ENCODE measurements at places on chromosomes 7 and 10.

DNA sequence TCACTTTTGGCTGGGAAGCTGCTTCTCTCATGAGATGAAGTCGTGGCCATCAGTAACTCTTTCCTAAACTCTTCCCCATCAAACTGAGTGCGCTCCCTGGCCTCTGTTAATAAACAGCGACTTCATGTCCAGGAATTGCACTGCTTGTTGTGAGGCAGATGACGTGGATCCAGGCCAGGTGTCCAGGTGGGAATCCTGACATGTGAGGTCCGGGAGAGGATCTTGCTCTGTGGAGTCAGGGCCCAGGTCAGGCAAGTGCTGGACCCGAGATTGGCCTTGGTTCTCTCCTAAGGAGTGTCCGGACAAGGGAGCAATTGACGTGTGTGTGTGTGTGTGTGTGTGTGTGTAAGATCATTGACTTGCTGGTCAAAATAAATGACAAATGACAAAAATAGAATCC, 362.7 kb downstream of the GLRX3 start:
- DNase-seq: no peak

DNA sequence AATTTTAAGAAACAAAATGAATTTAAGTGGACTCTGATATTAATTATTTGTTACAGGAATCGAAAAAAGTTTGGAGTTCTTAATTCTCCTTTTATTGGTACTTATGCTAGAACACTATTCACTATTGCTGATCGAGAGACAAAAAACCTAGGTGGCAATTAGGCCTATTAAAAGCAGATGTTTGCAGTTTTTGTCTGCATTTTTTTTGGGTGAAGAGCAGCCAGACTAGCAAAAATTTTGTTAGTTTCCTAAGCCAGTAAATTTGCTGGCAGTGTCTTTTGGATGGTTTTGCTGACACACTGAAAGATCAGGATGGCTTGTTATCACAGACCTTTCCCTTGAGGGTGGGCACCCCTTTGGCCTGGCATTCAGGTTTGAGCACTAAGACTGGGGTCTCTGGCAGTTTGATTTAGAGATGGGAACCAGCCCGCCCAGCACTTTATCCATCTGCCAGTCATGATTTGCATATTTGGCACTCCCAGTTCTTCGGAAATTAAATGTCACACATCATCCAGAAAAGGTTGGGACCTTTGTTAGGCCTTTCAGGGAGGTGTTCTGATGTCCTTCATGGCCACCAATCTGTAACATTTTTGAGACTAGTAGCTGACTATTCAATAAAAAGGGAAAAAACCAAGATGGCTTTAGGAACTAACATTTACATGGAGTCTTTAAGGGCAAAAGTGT, 57.3 kb downstream of the INPP5F start:
- DNase-seq: no peak

- DNase-seq: no peak
Observed at GRCh38 chr7:52473756-52474155, 561.7 kb upstream of the POM121L12 start.

- DNase-seq: no peak
Observed at GRCh38 chr10:5601826-5602495, 64.4 kb downstream of the ASB13 start.

DNA sequence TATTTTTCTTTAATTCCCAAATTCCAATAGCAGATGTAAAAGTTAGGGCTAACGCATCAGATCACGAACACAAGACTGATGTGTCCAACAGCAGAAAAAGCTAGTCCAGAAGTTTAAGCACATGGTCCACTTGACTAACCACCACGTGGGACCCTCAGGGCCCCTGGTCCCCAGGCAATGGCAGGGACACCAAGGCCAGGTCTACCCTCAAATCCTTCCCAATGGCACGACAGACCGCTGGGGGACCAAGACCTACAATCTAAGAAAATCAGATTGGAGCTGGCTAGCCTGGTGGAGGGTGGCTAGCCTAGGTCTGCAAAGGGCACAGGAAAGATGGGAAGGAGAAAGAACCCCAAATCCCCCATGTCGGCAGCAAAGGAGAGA, 1.5 kb downstream of the GIGYF1 start:
- no peak for DNase-seq

DNA sequence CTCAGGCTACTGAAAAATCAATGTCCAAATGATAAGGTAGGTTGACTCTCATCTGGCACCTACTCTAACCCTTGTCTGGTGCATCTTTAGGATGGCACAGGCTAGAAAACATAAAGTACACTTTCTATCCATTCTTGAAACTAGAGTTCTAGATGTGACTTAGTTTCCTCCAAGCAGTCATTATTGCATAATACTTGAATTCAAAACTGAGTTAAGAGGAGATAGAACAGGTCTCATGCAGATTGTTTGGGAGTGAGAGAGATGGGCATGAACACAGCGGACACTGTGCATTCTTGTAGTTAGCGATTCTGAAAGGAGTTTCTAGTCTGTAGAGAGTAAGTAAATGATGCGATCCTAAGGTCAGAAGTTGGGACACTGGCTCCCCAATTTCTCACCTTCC, 149.2 kb downstream of the PDE1C start:
- no peak for DNase-seq

DNA sequence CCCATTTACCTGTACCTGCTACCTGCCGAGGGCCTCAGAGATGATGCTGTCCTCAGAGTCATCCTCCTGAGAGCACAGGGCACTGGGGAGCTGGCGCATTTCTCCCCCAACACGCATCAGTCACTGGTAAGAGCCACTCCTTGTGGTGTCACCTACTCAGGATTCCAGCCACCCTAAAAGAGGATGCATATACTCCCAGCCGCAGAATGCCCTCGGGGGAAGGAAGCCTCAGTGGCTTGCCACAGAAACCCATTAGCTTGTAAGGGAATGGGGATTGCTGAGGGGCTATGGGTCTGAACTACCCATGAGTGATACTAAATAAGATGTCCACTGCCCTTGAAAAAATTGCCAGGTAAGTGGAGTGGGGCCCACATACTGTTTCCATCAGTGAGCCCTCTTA, 279.2 kb downstream of the WDR11 start:
- no peak for DNase-seq

- DNase-seq: no peak
Observed at GRCh38 chr10:132099389-132100090, 33.8 kb downstream of the JAKMIP3 start.

- no peak for DNase-seq
Observed at GRCh38 chr7:28298870-28299518, 113.3 kb upstream of the CREB5 start.

DNA sequence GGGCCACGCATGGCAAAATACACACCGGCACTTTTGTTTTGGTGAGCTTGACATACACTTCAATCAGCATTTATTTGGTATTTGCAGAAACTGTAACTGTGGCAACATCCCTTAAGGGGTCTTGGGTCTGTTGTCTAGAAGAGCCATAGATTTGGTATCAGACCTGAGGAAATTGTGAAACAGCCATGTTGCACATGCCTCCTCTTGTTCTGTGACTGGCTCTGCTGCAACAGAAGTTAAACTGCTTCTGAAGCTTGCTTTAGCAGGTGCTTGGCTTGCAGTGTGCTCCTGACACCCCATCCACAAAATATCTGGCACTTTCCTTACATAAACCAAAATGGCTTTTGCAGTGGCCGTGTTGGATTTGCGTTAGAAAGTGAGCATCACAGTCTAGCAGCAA, 247.3 kb downstream of the GATA3 start:
- no peak for DNase-seq

DNA sequence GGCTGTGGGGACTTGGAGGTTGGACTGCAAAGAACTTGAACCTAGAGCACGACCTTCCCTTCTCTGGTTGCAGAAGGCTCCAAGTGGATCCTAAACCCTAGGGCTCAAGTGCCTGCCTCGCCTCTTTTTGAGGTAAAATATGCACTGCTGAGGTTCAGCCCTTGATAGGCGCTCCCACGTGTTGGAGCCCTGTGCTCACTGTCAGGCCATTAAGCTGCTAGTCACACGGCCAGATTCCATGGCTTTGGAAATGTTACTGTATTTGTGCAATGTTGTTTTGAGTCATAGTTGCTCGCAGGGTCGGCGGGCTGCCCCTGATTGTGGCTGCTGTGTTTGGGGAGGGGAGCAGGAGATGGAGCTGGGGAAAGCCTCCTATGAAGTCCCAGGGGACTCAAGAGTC, 39.8 kb upstream of the PCBD1 start:
- no peak for DNase-seq

- DNase-seq: no peak
Observed at GRCh38 chr7:31186202-31186601, 134.1 kb downstream of the ADCYAP1R1 start.

DNA sequence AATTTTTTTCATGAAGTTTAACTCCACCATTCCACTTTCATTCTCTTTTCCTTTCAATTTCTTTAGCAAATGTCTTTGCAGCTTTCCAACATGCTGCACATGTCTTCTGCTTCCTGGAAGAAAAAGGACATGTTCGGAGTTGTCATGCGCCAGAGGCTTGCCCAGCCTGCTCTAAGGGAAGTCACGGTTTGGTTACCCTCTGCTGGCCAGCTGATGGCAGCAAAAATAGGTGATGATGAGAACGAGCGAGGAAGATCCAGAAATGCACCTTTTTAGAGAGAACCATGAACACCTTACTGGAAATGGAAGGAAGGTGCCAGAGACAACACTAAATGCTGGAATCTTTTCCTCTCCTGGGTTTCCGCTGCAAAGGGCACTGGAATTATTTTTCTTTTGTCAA, 4.9 kb upstream of the ZSCAN21 start:
- DNase-seq: no peak

DNA sequence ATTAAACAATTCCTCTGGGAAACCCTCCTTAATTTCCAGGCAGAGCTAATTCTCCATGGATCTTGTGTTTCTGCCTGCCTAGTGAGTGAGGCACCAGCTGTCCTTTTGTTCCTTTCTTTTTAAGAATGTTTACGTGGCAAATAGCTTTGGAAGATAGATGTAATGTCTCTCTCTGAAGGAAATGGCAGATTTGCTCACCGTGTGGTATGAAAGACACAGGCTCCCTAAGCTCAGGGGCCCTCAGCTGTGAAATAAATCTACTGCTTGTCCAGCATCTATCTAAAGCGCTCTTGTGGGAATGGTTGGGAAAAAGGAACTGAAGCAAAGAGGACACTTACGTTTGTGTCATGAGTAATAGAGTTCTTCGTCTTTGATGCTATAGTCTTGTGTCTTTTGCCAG, 64.6 kb downstream of the FAS start:
- DNase-seq: no peak
